ENCODE measurements at places on chromosomes 7 and 10.

DNA sequence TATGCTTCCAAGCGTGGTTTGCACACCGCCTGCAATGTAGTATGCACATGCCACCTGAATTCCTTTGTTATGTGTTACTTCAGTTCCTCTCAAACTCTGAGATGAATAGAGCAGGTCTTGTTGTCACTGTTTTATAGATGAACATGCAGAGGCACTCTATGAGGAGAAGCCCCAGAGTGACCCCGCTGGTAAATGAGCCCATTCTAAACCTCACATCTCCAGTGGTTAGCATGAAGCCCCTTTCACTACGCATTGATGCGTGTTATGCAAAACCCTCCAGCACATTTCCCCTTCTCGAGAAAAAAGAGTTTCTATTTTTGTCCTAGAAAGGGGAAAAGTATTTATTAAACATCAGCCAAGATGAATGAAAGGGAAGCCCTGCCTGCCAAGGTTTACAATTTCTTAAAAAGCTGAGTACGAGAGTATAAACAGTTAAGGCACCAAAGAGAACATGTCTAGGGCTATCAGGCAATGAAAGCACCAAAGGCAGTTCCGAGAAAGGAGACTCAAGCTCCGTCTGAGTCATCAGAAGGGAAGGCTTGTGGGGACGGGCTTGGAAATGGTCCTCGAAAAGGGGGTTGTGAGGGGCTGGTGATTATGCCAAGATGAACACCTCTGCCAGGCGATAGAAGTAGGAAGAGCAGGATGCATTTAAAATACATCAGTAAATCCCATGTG lies 58.7 kb upstream of the PFKP start:
- no peak for DNase-seq

DNA sequence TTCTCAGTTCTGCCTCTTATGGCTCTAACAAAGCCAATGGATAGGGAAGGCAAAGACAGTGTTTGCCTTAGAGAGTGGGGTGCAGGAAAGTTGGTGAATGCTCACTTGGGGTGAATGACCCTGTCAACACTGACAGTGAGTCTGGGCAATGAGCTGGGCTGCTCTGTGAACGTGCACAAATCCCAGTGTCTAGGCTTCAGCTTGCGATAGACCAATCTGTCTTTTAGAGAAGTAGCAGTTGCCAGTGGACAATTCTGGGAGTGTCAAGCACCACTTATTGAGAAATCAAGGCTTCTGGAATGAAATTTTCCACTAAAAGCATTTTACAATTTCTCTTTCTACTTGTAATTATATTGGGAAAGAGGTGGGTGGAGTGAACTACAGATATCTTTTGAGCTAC lies 141.4 kb downstream of the HERPUD2 start:
- DNase-seq, result no peak

GRCh38 chr7:120079704-120080103 lies 193.3 kb upstream of the KCND2 start:
- DNase-seq, result no peak

DNA sequence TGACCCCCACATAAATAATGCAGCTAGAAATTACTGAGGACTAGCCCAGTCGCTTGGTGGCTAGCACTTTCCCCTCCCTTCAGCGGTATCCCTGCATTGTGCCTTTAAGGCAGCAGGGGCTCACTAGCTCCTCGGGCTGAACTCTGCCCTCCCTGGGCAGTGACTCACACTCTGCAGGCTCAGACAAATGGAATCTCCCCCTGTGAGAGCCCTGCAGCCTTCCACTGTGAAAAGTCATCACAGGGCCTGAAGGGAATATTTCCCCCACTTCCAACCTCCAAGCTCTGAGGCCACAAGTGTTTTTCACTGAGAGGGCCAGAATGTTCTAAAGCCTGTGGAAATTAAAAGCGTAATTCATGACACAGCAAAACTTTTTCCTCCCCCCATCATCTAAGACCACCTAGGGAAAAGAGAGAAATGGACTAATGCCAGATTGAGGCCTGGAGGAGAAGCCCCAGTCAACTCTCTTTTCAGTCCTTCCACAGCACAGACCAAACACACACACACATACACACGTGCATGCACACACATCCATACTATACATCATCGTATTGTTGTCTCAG lies 93.6 kb upstream of the COL1A2 start:
- no peak for DNase-seq

GRCh38 chr10:815338-816090 lies 116.0 kb downstream of the LARP4B start:
- DNase-seq, result no peak

- DNase-seq, result no peak
Observed at GRCh38 chr10:33235251-33235884, 99.1 kb downstream of the NRP1 start.

- no peak for DNase-seq
Observed at GRCh38 chr10:95401704-95402469, 111.1 kb upstream of the PDLIM1 start.

DNA sequence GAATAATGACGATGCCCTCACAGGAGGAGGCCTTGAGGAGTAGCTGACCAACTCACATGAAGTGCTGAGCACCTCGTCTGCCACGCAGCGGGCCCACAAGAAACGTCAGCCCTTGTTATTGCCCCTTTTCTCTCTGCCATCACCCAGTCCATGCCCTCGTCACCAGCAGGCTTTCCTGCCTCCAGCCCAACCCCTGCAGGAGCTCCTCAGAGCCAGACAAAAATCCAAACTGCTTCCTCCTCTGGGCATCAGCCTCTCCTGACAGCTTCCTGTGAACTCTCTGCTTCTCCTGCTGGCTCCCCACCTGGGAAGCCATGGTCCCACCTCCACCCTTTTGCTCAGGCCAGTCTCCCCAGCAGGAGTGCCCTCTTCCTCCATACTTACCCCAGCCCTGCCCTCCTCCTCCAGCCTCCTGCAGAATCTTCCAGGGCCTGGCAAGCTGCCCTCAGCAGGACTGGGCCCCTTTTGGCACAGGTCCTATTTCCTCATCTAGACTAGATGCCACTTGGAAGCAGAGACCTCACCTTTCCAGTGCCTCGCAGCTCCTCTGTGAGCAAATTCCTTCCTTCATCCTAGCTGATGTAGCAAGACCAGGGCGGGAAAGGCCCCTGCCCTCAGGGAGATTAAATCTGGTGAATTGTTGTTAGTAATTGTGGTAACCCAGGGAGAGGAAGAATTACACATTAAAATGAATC lies 115.1 kb downstream of the C10orf105 start:
- no peak for DNase-seq

- DNase-seq, result no peak
Observed at GRCh38 chr10:12237265-12238220, 41.6 kb downstream of the CDC123 start.

DNA sequence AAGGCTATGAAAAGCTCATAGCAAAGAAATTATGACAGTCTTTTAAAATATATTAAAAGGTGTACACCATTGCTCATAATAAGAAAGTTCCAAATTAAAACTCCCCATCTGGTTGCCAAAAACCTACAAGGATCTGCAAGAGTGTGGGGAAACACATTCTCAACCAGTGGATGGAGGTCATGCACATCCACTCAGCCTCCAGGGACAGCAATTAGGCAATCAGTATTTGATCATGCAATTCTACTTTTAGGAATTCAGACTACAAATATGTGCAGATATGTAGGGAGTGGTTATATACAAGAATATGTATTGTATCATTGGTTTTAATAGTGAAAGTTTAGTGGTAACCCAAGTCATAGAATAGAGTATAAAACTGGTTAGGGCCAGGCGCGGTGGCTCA lies 157.8 kb downstream of the FGFR2 start:
- DNase-seq, result no peak

- no peak for DNase-seq
Observed at GRCh38 chr7:149624006-149624405, 126.4 kb upstream of the ZNF746 start.

DNA sequence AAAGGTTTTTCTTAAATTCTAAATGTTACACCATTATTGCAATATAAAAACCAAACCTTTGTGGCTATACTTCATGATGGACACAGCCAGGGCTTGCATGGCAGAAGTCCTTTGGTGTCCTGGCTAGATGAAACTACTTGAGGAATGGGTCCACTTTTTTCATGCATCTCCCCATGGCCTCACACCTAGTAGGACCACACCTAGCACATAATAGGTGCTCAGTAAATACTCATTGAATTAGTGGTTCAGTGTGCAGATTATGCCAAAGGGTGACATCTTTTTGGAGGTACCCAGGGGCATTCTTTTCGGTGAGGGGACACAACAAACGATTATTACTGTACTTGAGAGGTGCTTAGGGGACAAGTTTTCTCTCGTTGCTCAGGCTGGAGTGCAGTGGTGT lies 20.7 kb upstream of the SRGN start:
- no peak for DNase-seq

DNA sequence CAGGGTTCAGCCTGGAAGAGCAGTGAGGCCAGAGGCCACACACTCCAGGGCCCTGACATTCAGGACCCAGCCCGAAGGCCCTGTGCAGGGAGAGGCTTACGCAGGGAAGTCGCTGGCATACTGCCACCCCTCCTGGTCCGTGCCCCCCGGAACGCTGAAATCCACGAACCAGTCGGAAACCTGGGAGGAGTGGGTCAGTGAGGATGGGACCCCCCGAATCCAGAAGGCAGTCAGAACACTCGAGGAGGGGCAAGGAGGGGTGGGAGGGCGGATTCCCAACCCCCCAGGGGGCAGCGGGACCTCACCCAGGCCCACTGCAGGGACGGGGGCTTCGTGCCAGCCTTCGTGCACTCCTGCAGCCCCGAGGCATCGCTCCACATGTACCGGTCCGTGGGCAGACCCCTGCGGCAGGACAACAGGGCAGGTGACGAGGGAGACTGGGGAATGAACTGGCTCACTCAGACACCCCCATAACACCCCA lies 13.5 kb downstream of the BHLHA15 start:
- no peak for DNase-seq

GRCh38 chr7:143454091-143454680 lies 10.9 kb downstream of the TAS2R60 start:
- no peak for DNase-seq

DNA sequence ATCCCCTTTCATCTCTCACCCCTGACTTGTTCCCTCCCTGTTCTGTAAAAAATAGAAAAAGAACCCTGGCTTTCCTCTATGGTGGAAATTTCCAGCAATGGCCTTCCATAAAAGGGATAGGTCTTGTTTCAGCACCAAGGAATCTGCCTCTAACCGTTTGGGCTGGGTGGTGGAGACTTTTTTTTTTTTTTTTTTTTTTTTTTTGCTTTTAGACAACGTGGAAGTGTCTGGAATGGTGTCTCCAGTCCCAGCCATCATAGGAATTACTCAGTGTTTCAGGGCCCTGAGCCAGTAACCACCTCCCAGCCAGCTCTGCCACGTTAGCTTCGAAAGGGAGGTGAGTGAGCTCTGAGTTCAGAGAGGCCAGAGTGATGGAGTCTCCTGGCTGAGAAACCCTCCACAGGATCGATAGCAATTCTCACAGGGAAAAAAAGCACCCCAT lies 97.3 kb upstream of the COL1A2 start:
- no peak for DNase-seq

DNA sequence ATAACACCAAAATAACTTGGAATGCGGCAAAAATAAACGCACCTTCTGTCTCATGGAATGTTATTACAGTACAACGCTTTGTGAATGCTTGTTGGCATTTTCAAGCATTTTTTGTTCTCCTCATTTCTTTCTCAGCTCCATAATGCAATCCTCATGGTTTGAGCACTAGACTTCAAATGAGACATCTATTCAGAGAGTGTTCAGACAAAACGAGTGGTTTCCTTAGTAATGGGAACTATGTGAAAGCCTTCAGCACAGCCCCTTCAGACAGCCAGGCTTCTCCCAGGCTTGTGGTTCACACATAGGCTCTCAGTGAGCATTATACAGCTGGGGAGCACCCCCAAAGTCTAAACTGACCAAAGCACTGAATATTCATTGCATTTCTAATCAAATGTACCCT lies 8.6 kb upstream of the LRRN3 start:
- no peak for DNase-seq

GRCh38 chr10:125201108-125201524 lies 40.8 kb upstream of the CTBP2 start:
- DNase-seq, result no peak

DNA sequence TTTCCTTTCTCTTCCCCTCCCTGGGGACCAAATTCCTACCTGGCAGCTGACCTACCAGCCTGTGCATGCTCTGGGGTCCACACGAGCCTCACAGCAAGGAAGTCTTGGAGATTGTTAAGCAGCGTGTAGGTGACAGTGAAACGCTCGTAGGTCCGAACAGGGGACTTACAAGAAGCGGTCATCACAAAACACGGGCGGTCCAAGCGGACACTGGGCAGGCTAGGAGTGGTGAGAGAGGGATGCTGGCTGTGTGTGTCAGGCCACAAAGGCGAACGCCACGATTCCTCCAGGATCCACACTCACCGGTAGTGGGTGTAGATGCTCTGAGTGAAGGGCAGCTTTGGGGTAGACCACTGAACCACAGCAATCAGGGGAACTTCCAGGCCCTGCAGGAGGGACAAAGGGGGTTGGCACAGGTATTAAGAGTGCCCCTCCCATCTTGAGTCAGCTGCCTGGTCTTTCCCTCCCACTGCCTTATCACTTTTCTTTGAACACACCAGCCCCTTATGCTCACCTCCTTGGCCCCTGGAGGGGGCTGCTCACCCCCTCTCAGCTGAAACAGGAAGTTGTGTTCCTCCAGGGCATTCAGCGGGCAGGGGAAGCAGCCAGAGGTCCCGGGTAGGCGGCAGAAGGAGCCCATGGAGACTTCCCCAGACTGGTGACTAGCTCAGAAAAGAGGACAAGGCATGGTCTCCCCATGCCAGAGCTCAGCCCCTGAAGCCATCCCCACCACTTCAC lies 2.0 kb downstream of the TRAPPC14 start:
- no peak for DNase-seq

DNA sequence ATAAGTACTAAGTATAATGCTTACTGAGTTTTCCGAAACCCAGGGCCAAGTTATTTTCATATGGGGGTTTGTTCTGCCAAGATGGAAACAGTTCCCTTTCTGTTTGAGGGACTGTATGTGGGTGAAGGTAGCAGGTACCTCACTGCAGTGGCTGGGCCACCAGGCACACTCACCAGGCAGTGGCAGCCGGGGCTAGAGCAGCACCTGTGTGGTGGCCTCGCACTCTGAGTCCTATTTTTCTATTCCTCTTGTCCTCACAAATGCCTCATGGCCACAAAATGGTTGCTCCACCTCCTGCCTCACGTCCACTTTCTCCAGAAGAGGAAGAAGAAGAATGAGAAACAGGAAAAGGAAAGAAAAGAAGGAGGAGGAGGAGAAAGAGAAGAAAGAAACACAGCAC lies 167.3 kb upstream of the SHH start:
- DNase-seq, result no peak

GRCh38 chr10:68138526-68138925 lies 29.2 kb downstream of the MYPN start:
- DNase-seq, result no peak

- DNase-seq, result no peak
Observed at GRCh38 chr10:110392121-110392520, 87.4 kb upstream of the SMNDC1 start.

- DNase-seq, result peak; percentile 63
Observed at GRCh38 chr10:86535132-86535882, 13.7 kb upstream of the WAPL start.

GRCh38 chr10:69483963-69484362 lies 32.7 kb downstream of the TSPAN15 start:
- DNase-seq, result no peak

GRCh38 chr7:94395141-94396036 lies 694 bp downstream of the COL1A2 start:
- no peak for DNase-seq

GRCh38 chr10:80465451-80465835 lies 11.3 kb downstream of the TSPAN14 start:
- DNase-seq, result no peak

All from cortex of kidney (tissue), 1 donor.